ENCODE measurements at places on chromosomes 7 and 10.

GRCh38 chr7:143359771-143360353, 2.7 kb downstream of the FAM131B start:
- H3K4me3 ChIP-seq = no peak overlapping the region
- peaks cover 21% of the 10 kb centered on the region for H3K4me1 ChIP-seq
- no peak for DNase-seq
- no peak overlapping the region for H3K27ac ChIP-seq
- peaks cover 53% of the 10 kb centered on the region for H3K27me3 ChIP-seq

DNA sequence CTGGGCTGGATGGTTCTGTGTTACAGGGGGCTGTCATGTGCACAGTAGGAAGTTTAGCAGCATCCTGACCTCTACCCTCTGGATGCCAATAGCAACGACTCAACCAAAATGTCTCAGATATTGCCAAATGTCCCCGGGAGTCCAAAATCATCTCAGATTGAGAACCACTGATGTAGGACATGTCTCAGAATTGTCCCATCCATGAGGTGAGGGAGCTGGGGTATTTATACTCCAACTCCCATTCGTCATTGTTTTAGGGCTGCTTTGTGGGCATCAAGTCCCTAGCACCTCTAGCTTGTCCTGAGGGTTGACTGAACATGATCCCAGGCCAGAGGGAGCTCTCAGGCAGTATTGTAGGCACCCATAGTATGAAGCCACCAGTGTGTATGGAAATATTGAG, 25.2 kb upstream of the COMTD1 start:
- H3K4me1 ChIP-seq = peaks cover 10% of the 10 kb centered on the region
- H3K27ac ChIP-seq = no peak overlapping the region
- no peak overlapping the region for H3K4me3 ChIP-seq
- H3K27me3 ChIP-seq = no peaks in the 10 kb centered on the region

GRCh38 chr10:62050346-62050892, 148.9 kb downstream of the ARID5B start:
- H3K27me3 ChIP-seq = no peaks in the 10 kb centered on the region
- H3K36me3 ChIP-seq = peaks cover 15% of the 10 kb centered on the region
- H3K4me1 ChIP-seq = peaks cover 77% of the 10 kb centered on the region
- H3K27ac ChIP-seq = peak overlapping the region; percentile 97
- no peak for DNase-seq
- H3K4me3 ChIP-seq = peak overlapping the region; percentile 68

DNA sequence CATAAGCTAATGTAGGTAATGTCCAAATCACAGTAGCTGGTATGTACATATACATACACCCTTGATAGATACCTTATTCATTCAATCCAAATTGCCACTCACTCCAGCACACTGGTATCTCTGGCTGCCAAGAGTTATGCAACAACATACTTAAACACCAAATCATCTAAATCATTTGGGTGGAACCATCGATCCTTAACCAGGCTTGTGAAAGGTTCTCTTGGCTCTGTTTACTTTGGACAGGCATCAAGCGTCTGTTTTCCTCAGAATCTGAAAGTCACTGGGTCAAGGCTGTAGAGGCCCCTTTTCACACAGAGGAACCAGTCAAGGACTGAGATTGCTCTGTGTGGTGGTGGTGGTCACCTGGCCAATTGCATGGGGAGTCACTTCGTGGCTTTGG, 24.6 kb downstream of the JAZF1 start:
- H3K4me1 ChIP-seq = peaks cover 27% of the 10 kb centered on the region
- no peak overlapping the region for H3K4me3 ChIP-seq
- H3K27ac ChIP-seq = peak overlapping the region; percentile 40
- DNase-seq = no peak
- no peaks in the 10 kb centered on the region for H3K27me3 ChIP-seq
- H3K36me3 ChIP-seq = no peaks in the 10 kb centered on the region

- no peak overlapping the region for H3K27ac ChIP-seq
- no peaks in the 10 kb centered on the region for H3K27me3 ChIP-seq
- DNase-seq = no peak
- H3K4me3 ChIP-seq = no peak overlapping the region
- no peaks in the 10 kb centered on the region for H3K4me1 ChIP-seq
These were observed 72.1 kb upstream of the INHBA start for GRCh38 chr7:41774966-41775365.

DNA sequence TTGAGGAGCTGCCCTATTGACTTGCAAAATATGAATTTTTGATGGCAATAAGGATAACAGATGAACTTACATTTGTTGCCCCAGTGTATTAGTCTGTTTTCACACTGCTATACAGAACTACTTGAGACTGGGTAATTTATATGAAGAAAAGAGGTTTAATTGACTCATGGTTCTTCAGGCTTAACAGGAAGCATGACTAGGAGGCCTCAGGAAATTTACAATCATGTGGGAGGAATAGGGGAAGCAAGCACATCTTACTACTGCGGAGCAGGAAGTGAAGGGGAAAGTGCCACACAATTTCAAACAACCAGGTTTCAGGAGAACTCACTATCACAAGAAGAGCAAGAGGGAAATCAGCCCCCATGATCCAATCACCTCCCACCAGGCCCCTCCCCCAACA, 57.9 kb downstream of the ZNF22 start:
- H3K4me3 ChIP-seq = no peak overlapping the region
- peaks cover 15% of the 10 kb centered on the region for H3K4me1 ChIP-seq

GRCh38 chr7:96069401-96069800, 252.5 kb downstream of the SLC25A13 start:
- no peaks in the 10 kb centered on the region for H3K4me1 ChIP-seq
- no peak for DNase-seq
- H3K27ac ChIP-seq = no peak overlapping the region

DNA sequence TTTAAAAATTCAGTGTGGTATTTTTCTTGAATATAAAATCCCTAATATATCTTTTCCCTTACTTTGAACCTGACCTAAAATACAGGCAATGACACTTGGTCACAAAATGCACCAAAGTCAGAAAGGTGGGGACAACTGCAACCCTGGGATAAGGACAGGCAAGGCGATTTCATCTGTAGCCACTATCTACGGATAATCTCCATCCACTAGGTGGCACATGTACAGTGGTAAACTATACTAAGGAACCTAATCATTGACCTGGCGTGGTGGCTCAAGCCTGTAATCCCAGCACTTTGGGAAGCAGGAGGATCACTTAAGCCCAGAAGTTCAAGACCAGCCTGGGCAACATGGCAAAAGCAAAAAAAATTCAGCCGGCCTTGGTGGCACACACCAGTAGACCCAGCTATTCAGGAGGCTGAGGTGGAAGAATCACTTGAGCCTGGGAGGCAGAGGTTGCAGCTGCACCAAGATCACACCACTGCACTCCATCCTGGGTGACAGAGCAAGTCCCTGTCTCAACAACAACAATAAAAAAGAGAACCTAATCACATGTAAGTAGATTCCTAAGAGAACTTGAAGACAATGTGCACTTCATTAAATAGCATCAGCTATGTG, 98.9 kb downstream of the KMT2C start:
- H3K27ac ChIP-seq = no peak overlapping the region
- H3K4me1 ChIP-seq = peaks cover 38% of the 10 kb centered on the region
- H3K4me3 ChIP-seq = no peak overlapping the region
- no peaks in the 10 kb centered on the region for H3K36me3 ChIP-seq

GRCh38 chr10:4586776-4587175, 239.2 kb upstream of the AKR1E2 start:
- no peak overlapping the region for H3K4me3 ChIP-seq
- no peaks in the 10 kb centered on the region for H3K27me3 ChIP-seq
- no peak overlapping the region for H3K27ac ChIP-seq
- no peak for DNase-seq

DNA sequence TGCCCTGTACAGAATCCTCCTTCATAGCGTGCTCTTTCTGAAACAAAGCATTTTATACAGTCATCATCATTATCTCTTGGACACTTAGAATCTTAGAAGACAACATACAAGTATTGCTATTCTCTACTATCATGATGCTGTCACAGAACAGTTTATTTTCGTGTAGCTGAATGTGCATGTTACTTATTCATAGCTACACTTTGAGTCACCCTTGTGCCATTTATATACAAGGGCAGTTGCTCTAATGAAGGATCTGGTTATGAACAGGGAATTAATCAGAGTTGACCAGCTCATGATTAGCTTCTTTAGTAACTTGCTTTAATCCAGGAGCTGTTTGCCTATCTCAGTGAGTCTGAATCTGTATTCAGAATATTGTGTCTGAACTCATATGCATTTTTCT, 11.2 kb downstream of the CASP2 start:
- no peak overlapping the region for H3K27ac ChIP-seq
- no peaks in the 10 kb centered on the region for H3K27me3 ChIP-seq
- no peak overlapping the region for H3K4me3 ChIP-seq
- DNase-seq = no peak
- H3K36me3 ChIP-seq = peaks cover 91% of the 10 kb centered on the region
- peaks cover 6% of the 10 kb centered on the region for H3K4me1 ChIP-seq

DNA sequence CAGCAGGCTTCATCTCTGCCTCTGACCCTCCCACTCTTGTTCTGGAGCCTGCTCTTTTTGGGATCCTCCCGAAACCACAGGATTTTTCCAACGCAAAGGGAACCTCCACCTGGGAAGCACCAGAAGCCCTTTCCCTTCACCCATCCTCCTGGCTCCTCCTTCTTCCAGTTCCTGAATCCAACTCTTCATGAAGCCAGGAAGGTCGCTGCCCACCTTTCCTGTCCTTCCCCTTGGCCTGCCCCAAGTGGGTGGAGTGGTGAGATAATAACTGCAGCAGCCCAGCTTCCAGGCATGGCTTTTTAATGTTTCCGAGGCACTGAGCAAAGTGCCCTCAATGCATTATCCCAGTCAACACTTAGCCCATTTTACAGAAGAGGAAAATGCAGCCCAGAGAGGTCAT, 70.8 kb upstream of the EEPD1 start:
- no peaks in the 10 kb centered on the region for H3K36me3 ChIP-seq
- H3K27me3 ChIP-seq = no peaks in the 10 kb centered on the region
- H3K4me1 ChIP-seq = no peaks in the 10 kb centered on the region
- H3K4me3 ChIP-seq = no peak overlapping the region

GRCh38 chr7:27200761-27201579, 1.1 kb upstream of the HOXA13 start:
- peak; percentile 38 for DNase-seq
- H3K27me3 ChIP-seq = peaks cover 99% of the 10 kb centered on the region
- no peaks in the 10 kb centered on the region for H3K36me3 ChIP-seq
- H3K27ac ChIP-seq = no peak overlapping the region
- peaks cover 55% of the 10 kb centered on the region for H3K4me1 ChIP-seq
- H3K4me3 ChIP-seq = peak overlapping the region; percentile 55

GRCh38 chr7:4851459-4852422, 10.1 kb downstream of the PAPOLB start:
- H3K27ac ChIP-seq = no peak overlapping the region
- H3K27me3 ChIP-seq = no peaks in the 10 kb centered on the region
- H3K4me3 ChIP-seq = no peak overlapping the region
